Fibroblast of skin of left biceps (primary cell): ENCODE measurements at places on chromosomes 7 and 10.

- no peak for DNase-seq
Observed at GRCh38 chr7:81779706-81780105, 9.9 kb upstream of the HGF start.

GRCh38 chr10:7409045-7409731 is 1.6 kb downstream of the SFMBT2 start:
- no peak for DNase-seq

- no peak for DNase-seq
Observed at GRCh38 chr7:21261627-21262594, 166.0 kb upstream of the SP4 start.

- no peak for DNase-seq
Observed at GRCh38 chr10:103493916-103494877, 692 bp downstream of the NEURL1 start.

DNA sequence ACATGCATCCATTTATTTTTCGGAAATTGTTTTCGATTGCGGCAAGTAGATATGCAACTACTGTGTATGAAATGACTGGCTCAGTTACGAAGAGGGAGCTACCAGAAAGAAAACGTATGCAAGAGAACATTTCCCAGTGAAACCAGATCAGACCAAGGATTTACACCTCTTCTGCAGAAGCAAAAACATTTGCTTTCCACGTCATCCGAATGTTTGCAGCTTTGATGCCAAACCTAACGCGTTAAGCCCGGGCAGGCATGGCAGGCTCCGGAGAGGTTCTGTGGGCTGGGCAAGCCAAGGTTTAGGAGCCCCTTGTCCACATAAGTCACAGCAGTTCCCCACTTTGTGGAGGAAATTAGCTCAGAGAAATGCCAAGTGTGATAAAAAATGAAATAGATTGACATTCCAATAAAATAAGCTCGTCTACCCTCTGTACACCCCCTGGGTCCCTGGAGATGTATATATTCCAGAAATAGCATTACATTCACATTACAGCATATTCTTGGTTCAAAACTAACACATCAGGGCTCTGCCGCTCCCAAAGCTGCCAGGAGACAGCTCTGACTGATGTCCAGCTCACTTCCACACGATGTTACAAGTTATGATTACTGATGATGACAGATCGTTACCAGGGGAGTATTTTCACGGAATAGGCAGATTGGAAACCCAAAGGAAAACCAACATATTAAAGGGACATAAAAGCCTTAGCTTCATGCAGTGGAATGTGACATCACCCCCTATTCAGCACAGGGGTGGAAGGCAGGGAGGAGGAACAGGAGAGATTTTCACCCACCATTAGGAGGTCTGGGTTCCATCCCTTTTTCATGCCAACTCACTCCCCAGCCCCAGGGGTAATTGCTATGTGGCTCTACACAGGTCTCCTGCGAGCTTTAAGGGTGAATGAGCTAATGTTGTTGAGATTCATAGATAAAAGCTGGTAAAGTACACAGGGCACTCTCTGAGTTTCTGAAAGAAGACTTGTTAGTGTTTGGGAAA is 81.5 kb downstream of the LYZL1 start:
- DNase-seq, result no peak

- no peak for DNase-seq
Observed at GRCh38 chr7:148095066-148095465, 495.5 kb upstream of the C7orf33 start.

GRCh38 chr7:36723951-36724664 is at the start of gene AOAH:
Gene AOAH (minus strand): TSS chr7:36724494. CDS start chr7:36724148, 346 bp downstream.
- DNase-seq, result no peak

- no peak for DNase-seq
Observed at GRCh38 chr10:94777886-94778458, 15.5 kb downstream of the CYP2C19 start.

DNA sequence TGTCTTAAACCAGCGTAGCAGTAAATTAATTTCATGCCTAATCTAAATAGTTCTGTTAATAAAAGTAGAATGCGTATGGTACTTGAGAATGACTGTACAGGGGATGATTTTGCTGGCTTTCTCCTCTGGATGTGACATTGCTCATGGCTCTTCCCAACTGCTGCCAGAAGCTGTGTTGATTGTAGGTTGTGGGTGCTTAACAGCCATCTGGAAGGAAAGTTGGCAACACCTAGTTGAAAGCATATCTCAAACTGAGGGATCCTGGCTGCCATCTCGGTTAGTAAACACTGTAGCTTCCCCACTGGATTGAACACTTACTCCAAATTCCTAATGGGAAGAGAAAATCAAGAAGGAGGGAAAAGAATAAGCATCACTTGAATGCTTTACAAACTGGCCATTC is 130.9 kb downstream of the NXPH1 start:
- no peak for DNase-seq

- DNase-seq, result no peak
Observed at GRCh38 chr10:119344381-119344780, 137.0 kb downstream of the GRK5 start.

- DNase-seq, result no peak
Observed at GRCh38 chr7:127782654-127783559, 130.9 kb downstream of the SND1 start.
